ENCODE measurements at places on chromosomes 16 and 17.

DNA sequence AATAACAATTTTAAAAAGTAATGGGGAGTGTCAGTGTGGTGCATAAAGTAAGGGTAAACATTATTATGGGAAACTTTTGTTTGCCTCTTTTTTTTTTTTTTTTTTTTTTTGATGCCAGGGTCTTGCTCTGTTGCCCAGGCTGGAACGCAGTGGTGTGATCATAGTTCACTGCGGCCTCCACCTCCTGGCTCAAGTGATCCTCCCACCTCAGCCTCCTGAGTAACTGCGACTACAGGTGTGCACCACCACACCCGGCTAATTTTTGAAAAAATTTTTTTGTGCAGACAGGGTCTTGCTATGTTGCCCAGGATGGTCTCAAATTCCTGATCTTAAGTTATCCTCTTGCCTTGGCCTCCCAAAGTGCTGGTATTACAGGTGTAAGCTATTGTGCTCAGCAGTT lies 10.7 kb downstream of the TAOK1 start:
- no peak for DNase-seq

GRCh38 chr17:39635614-39636176 lies 1.2 kb upstream of the STARD3 start:
- no peak for DNase-seq

DNA sequence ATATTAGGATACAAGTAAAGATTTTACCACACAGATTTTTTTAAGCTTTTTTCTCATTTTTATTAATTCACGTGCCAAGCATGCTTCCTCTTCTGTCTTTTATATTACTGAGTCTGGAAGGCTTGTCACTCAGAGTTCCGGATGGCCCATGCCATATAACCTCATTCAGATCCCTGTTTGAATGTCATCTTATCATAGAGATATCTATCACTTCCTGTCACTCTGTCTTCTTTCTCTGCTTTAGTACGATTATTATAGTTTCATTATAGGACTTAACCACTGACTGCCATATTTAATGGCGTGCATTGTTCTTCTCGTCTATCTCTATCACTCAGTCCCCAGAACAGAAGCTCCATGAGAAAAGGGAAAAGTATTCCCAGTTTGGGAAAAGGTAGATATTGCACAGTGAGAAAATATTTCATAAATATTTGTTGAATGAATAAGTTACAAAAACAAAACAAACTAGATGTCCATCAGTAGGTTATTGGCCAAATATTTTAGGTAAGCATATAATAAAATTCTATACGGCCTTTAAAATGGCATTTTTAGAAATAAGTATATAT lies 296.9 kb upstream of the GOT2 start:
- DNase-seq, result no peak

GRCh38 chr16:5649762-5650743 lies 552.5 kb upstream of the EEF2KMT start:
- DNase-seq, result no peak
